NCI-H226 (cell line): ENCODE measurements at places on chromosomes 12 and 14.

DNA sequence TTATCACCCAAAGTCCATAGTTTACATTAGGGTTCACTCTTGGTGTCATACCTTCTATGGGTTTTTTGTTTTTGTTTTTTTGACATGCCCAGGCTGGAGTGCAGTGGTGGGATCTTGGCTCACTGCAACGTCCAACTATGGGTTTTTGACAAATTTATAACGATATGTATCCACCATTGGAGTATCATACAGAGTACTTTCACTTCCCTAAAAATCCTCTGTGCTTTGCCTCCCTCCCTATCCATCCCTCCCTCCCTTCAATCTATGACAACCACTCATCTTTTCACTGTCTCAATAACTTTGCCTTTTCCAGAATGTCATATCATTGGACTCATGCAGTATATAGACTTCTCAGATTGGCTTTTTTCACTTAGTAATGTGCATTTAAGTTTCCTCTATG is 139.0 kb upstream of the CCDC198 start:
- DNase-seq = no peak

DNA sequence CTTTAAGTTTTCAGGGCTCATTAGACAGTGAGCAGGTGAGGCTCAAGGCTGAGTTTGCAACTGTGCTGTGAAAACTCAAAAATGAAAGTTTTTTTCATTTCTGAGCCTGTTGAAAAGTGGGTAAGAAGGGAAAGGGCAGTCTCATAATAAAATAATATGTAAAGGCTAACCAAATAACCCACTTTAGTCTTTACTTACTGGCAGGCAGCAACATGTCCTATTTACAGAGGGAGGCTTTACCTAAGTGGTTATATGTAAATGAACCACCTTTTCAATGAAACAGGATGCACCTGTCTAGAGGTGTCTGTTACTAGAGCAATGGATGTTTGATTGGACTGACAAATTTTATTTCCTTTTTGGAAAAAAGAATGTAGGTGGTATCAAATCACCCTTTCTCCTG is 158.0 kb downstream of the ETV6 start:
- DNase-seq = no peak

DNA sequence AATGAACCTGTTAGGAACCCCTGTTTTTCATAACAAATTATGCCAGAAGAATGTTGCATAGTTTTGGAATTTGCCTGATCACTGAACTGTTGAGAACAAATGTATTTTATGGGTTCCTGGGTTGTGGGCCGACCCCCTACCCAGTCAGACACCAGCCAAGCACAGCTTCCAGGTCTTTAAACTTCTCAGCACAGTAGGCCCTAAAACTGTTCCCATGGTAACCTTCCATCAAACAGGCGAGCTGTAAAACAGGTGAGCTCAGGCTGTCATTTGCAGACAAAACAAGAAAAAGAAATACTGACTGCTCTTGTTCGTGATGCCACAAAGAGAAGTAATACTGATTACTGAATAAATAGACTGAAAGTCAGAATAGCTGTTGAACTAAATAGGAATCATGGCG is 147.0 kb downstream of the PTPRO start:
- no peak for DNase-seq

DNA sequence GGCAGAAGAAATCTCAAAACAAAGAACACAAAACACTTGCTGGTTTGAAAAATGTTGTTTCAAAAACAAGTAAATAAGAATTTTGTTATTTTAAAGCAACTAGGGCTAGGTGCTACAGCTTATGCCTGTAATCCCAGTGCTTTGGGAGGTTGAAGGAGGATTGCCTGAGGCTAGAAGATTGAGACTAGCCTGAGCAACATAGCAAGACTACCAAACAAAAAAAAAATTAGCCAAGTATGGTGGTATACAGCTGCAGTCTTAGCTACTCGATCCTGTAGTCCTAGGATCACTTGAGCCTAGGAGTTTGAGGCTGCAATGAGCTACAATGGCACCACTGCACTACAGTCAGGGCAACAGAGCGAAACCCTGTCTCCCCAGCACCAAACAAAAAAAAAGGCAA is 32.6 kb upstream of the MTERF2 start:
- no peak for DNase-seq

DNA sequence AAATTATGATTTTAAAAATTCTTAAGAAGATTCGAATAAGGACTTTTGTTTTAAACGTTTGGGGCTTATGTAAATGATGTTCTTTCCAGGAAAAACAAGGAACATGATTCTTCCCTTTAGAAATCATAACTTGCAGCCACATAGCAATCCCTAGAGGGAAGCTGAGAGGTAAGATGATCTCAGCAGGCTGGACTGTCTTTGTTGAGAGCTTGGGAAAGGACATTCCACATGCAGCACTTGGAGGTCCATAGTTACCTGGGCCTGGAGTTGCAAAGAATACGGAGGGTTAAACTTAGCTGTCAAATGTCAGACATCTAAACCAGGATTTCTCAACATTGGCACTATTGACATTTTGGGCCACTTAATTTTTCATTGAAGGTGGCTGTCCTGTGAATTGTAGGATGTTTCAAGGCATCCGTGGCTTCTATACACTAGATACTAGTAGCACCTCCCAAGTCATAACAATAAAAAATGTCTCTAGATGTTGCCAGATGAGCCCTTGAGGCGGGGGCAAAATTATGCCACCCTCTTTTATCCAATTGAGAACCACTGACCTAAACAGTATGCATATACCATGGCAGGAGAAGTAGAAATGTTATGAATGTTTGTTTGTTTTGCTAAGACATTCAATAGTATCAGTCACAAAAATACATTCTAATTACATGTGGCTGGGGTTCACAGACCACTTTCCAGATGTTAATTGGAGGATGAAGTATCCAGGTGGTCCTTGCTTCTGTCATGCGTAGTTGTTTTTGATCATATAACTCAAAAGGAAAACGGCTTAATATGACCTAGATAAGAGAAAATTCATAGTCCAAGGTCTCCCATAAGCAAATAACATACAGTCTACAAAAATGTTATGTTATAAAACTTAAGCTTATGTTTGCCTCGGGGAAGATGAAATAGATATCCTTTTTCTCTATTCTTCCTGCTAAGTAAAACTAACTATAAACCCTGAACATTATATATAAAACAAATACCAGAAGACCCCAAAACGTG is 30.5 kb downstream of the TTC6 start:
- DNase-seq = no peak

- no peak for DNase-seq
These were observed 226.4 kb downstream of the ANO2 start for GRCh38 chr12:5718680-5719079.

DNA sequence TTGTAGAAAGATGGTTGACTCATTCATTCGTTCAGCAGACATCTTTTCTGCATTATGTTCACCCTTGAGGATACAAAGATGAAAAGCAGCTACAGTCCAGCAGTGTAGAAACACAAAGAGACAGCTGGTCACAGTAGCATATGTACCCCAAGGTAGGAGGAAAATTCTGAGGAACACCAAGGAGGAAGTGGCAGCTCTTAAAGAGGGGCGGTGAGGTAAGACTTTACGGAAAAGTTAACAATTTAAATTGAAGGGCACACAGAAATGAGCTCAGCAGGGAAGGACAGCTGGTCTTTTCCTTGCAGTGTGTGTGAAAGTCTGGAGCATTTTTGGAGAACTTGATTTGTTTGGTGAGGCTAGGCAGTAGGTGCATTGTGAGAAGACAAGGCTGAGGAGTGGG is 3.5 kb downstream of the SLC35E3 start:
- no peak for DNase-seq

DNA sequence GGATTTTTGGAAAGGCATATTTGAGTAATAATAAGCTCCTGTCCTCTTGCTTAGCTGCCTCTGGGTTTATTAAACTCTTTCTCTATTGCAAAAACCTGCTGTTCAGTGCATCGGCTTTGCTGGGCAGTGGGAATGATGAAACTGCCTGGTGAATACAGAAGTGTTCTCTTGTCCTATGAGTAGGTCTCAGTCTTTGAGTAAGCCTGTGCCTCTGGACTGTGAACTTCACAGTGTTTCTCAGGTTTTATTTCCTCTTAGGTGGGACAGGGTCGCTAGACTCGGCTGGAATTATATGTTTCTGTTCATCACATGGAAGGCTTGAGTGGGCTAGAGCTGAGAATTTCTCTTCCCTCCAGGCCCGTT is 46.4 kb downstream of the CRADD start:
- DNase-seq = no peak

GRCh38 chr12:101655393-101655792 is 42.0 kb upstream of the CHPT1 start:
- DNase-seq = no peak
